ENCODE measurements at places on chromosomes 7 and 10. TPM values are rescaled to one million over a fixed set of nuclear protein-coding genes. Genes with fewer than 3 reads are reported as not detected.

Gene CNNM1
- not detected for total RNA-seq

Gene OR6B1
- not detected for total RNA-seq

Gene CHRM2
- total RNA-seq, result 0.03 TPM

Gene KLLN
- 0.29 TPM for total RNA-seq

Gene FLNC
- 0.03 TPM for total RNA-seq

Gene ATOH7
- total RNA-seq, result 0.23 TPM

Gene MCM10
- total RNA-seq, result 26.8 TPM

Gene ASB10
- total RNA-seq, result not detected

Gene ETV1
- 18.7 TPM for total RNA-seq

Gene PIK3AP1
- total RNA-seq, result 2.9 TPM

Gene AMZ1
- 0.50 TPM for total RNA-seq

Gene ARHGEF35
- total RNA-seq, result not detected

Gene ADAM8
- total RNA-seq, result 4.5 TPM

Gene CFTR
- not detected for total RNA-seq

Gene FAM221A
- 1.8 TPM for total RNA-seq

Gene THSD7A
- total RNA-seq, result 0.38 TPM

Gene GNAI1
- total RNA-seq, result 11.2 TPM

Gene PLPP4
- 3.2 TPM for total RNA-seq

Gene MOGAT3
- total RNA-seq, result not detected

Gene GTPBP10
- total RNA-seq, result 23.7 TPM

Gene ZNF853
- total RNA-seq, result 3.9 TPM

Gene BAMBI
- 65.3 TPM for total RNA-seq

Gene ZCCHC24
- 25.8 TPM for total RNA-seq

Gene GSDME
- 20.0 TPM for total RNA-seq

Gene CDK5
- total RNA-seq, result 44.8 TPM

Gene CYP2C8
- not detected for total RNA-seq

Gene CRHR2
- not detected for total RNA-seq

Gene PRPS1L1
- total RNA-seq, result not detected

Gene ITIH5
- 2.0 TPM for total RNA-seq

Gene HOXA3
- 2.6 TPM for total RNA-seq

Gene TRPV5
- total RNA-seq, result 0.05 TPM

Gene EPO
- not detected for total RNA-seq

Gene CAV1
- 101 TPM for total RNA-seq

Gene CPA2
- not detected for total RNA-seq

Gene MYO3A
- not detected for total RNA-seq

Gene TMEM184A
- 1.6 TPM for total RNA-seq

Gene ITPRID1
- total RNA-seq, result not detected

Gene CALHM1
- not detected for total RNA-seq

Gene EGR2
- total RNA-seq, result 0.34 TPM

Gene TAS2R16
- total RNA-seq, result not detected

Gene NUTM2E
- total RNA-seq, result not detected

Gene GPR26
- total RNA-seq, result not detected

Gene AKR1C4
- total RNA-seq, result not detected

Gene TPST1
- total RNA-seq, result 24.7 TPM

Gene GLI3
- 5.5 TPM for total RNA-seq

Gene GPR37
- 3.3 TPM for total RNA-seq

Gene SLC13A1
- total RNA-seq, result not detected

Gene FAM25C
- total RNA-seq, result 2.2 TPM

Gene STK31
- total RNA-seq, result 0.29 TPM

Gene MMRN2
- 6.3 TPM for total RNA-seq

Gene NPTX2
- total RNA-seq, result 1.9 TPM

Gene ACSM6
- total RNA-seq, result not detected

Gene UCN3
- not detected for total RNA-seq

Gene NPC1L1
- 0.03 TPM for total RNA-seq

Gene TSPAN13
- total RNA-seq, result 24.3 TPM

Gene FAM25A
- total RNA-seq, result not detected

Measured in A375 (cell line).